ENCODE measurements at places on chromosomes 4 and X. TPM values are rescaled to one million over a fixed set of nuclear protein-coding genes. Genes with fewer than 3 reads are reported as not detected.

Gene AMBN
- 0.13 TPM for total RNA-seq

GRCh38 chrX:27679281-27679680 is 89.1 kb downstream of the DCAF8L2 start:
- no peak for DNase-seq

Gene DCAF12L2
- total RNA-seq = 0.13 TPM

GRCh38 chr4:51858605-51859202 is 15.8 kb downstream of the DCUN1D4 start:
- DNase-seq = no peak

DNA sequence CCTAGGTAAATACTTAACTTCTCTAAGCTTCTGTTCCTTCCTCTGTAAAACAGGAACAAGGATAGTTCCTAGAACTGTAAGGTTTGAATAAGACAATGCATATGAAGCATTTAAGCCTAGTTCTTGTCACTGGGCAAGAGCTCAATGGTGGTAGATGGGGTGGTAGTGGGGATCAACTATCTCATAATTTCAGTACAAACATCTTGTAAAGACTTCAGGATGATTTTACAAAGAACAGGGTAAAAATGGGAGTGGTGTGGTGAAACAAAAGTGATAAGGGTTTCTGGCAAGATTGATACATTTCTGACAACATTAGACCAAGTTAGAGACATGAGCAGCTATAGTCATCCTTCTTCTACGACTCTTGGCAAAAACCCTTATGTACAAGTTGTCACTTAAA is 137.8 kb downstream of the SCFD2 start:
- DNase-seq = no peak

Gene RPA4
- 0.45 TPM for total RNA-seq

GRCh38 chr4:177737387-177737940 is 295.2 kb upstream of the AGA start:
- DNase-seq = no peak

Gene CXXC4
- total RNA-seq = 1.7 TPM
